HT1080 (cell line): ENCODE measurements at places on chromosomes 4 and X.

DNA sequence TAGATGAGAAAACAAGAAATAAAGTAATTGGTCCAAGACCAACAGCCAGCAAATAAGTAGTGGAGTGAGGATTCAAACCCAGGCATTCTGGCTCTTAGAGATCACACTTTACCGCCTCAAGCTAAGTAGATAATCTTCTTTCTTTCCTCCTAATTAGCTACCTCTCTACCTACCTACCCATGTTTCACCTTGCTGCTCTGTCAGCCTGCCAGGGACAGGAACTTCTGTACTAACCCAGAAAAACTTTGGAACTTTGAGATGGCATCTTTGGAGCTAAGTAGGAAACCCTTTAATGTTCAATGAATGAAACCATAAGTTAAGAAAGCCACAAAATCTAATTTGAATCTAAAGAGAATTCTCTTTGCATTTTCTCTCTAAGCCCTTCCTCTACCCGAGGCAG is 145.2 kb downstream of the CHRNA9 start:
- no peak for DNase-seq

DNA sequence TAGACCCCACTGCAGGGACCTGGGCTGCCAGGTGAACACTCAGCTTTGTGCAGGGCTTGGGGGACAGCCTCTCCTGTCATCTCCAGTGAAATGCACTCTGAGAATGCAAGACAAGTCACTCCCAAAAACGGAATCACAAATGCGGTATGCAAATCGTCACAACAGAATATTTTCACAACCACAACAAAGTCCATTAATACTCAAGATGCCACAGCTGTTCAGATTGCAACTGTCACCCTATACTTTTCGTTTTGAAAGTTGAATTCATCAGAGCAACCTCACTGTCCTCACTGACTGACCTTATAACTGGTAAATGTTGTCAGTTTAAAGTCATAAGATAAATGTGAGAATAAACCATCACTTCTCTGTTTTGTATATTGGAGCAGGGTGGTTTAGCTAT is 16.6 kb downstream of the JAKMIP1 start:
- no peak for DNase-seq

- DNase-seq = peak; percentile 4
These were observed 2.7 kb downstream of the FOXO4 start for GRCh38 chrX:71098302-71098701.

DNA sequence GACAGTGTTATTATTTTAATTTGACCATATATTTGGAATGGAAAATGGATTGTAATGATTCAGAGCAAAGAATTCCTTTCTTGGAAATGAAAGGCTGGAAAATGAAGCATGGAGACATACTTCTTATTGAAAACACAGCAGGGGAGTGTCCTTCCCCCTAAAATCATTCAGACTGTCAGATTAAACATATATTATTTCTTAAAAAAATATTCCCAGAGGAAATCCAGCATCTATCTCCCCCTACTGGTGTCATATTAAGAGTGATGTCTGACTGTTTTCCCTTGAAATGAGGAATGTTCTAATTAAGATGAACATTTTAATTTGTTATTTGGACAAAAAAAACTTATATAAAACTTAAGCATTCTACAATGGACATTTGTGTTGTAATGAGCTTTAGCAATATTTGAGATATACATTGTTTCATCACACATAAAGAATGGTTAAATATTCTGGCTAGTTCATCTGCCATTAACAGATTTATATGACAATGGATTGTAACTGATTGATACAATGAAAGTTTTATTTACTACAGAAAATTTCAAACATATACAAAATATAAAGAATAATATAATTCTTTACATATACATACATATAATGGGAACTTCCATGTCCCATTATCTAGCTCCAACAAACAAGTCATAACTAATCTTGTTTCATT is 264.6 kb downstream of the SPRY1 start:
- no peak for DNase-seq

DNA sequence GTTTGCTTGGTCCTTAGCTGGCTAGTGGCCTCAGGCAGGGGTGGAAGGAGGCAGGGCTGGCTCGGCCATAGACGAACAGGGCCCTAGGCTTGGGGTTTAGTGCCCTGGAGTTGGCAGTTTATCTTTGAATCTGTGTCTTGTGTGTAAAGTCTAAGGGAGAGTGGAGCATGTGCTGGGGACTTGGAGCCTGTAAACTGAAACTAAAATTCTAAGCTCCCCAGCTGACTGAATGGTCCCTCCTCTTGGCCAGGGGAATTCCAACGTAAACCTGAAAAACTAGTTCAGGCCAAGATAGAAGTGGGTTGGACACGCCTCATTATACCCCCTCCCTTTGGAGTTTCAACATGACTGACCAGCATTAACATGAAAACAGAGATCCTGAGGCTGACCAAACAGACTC is 46.1 kb upstream of the GPR78 start:
- no peak for DNase-seq

DNA sequence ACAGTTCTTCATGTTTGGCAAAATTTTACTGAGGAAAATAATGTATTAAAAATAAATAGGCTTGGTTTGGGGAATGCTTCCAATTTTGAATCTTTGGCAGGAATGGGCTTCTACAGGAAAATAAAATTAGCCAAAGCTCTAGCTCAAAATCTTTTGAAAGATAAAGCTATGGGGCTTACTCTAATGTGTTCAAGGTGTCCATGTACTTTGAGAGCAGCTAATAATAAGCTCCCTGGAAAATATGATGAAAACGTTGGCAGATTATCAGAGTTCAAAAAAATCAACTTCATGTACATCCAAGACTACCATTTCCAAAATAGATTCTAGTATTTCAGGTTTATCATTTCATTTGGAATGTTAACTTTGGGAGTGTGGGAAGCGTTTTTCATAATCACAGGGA is 158.4 kb downstream of the EMCN start:
- no peak for DNase-seq

- DNase-seq = no peak
These were observed 5.3 kb downstream of the MAGEB2 start for GRCh38 chrX:30220661-30221060.

GRCh38 chr4:24650849-24651640 is 66.7 kb upstream of the DHX15 start:
- no peak for DNase-seq

DNA sequence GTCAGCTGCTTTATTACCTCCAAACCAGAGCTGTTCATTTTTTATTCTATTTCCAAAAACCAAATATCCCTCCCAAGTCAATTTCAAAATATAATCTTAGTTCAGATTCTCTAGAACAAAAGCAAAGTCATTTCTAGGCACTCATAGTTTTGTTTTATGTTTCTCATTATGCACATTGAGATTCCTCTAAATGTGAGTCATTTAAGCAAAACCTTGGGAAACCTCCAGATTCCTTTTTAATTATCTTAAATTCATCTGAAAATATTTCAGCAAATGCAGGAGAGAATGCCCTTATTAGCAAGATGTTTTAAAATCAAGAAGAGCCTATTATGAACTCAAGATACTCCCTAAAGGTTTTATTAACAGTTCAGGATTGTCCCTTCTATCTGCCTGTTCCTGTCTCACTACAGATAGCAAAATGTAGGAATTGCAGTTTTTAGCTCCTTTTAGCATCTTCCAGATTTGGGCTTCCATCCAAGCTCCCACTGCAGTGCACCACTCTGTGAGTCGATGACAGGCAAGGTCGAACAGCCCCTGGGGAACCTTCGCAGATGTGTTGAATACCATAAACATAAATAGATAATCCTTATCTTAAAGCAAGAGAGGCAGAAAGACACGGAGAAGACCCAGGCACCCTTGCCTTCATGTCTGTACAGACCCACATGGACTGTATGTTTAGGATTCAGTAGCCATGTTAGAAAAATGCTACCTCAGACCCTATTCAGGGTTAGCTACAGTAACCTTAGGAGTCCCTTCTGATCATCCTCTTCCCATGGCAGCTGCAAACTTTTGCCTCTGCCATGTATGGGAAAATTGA is 11.3 kb upstream of the SLC9A7 start:
- DNase-seq = peak; percentile 61

DNA sequence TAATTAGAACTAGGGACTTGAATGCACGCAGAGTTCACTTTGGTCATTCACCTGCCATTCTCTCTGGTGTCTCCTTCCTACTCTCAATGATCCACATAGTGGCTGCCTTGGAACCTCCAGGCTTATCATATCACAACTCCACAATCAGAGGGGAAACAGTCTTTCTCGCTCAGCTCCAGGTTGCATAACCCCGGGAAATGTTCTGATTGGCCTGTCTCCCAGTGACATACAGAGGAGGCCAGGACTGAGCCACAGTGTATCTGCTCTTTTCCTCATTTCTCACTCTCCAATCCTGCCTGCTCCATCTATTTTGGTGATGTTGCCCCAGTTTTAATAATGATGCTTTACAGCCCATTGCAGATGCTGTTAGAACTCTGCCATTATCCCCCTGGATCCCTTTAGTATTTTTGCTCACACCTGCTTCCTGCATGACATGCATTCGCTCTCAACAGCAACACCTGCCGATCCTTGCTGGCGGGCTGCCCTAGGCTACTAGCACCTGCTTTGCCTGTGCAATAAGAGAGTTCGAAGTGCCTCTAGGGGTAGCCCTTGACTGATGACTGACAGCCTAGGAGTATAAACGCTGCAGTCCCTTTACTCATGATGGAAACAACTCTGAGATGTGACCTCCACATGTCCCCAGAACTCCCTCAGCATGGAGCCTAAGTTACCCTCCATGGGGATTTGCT is 211.3 kb upstream of the RPS6KA3 start:
- DNase-seq = no peak

GRCh38 chr4:119299741-119300100 is 22.2 kb downstream of the FABP2 start:
- peak; percentile 10 for DNase-seq

DNA sequence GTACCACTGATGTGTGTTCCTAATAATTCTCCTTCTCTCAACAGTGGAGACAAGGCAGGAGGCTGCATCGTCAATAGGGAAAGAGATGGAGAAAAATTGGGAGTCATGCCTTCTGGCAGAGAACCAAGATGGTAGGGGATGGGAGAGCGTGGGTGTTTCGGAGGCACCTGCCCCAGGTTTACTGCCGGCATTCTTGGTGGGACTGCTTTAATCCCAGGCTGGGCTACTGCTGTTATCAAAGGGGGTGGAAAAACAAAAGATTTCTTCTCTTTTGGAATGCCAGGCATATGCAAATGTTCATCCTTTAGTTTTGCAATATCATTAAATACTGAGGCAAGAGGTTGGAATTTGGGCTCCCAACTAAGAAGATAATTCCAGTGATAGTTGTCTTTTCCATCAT is 257.0 kb downstream of the DCHS2 start:
- no peak for DNase-seq

DNA sequence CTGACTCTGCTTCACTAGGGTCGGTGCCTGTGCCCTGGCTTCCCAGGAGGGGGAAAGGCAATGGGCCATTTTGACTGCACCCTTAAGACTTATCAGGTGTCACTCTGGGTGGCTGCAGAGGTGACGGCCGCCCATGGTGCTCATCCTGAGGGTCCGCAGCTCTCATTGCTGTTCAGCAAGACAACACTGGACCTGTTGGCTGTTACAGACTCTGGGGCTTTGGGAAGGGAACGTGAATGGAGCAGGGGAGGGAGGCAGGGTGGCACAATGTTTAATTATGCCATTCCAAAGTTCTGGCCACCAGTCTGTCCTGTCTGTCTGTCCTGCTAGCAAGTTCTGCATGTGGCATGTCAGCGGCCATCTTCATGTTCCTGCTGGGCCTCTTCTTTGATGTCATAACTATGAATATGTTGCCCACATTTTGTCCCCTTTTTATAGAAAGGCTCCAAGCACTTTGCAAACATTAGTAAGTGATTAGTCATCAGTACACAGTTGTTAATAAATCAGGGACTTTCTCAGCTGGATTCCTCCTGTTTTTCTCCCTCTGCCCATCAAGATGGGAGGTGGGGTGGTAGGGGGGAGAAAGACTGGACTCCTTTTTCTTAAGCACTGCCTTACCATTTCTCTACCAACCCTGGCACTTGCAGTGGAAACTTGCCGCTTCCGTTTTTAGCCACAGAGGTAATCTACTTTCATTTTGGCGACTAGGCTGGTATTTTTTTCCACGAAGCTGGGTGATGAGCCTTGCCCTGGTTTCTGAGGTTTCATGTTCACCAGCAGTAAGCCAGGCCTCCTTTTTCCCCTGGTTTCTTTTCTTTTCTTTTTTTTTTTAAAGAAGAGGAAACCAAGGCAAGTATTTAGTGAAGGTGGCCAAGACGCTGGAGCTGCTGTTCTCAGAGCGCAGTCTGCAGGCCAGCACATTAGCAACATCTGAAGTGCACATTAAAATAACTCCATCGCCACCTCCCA is 88.6 kb upstream of the TRIM2 start:
- DNase-seq = peak; percentile 87

GRCh38 chr4:86960557-86960961 is 25.7 kb downstream of the AFF1 start:
- DNase-seq = no peak
